ENCODE measurements at places on chromosomes 2 and 18.
A peak's percentile ranks its signal among the peaks of the same experiment; 100 is the strongest.

DNA sequence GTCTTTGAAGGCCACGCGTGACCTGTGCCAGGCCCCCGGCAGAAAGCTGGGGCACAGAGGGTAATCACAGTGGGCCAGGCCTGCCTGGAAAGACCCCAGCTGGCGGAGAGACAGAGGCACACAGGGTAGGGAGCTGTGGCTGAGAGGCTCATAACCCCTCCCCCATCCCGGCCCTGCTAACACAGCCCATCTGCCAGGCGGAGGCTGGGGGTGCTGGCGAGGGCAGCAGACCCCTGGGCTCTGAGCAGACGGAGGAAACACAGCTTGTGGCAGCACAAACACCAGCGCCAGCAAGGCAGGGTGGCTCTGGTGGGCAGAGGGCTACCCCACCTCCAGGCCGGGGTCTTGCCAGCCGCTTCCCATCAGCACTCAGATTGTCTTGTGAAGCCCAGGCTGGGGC lies 19.0 kb downstream of the HS6ST1 start:
- DNase-seq, result no peak

- DNase-seq, result no peak
Observed at GRCh38 chr18:46565256-46565655, 91.8 kb downstream of the LOXHD1 start.

GRCh38 chr2:237888389-237888788 lies 29.0 kb downstream of the RAMP1 start:
- DNase-seq, result no peak

GRCh38 chr2:165420231-165420630 lies 49.3 kb upstream of the CSRNP3 start:
- no peak for DNase-seq

- no peak for DNase-seq
Observed at GRCh38 chr2:238383743-238384380, 42.9 kb upstream of the ASB1 start.

DNA sequence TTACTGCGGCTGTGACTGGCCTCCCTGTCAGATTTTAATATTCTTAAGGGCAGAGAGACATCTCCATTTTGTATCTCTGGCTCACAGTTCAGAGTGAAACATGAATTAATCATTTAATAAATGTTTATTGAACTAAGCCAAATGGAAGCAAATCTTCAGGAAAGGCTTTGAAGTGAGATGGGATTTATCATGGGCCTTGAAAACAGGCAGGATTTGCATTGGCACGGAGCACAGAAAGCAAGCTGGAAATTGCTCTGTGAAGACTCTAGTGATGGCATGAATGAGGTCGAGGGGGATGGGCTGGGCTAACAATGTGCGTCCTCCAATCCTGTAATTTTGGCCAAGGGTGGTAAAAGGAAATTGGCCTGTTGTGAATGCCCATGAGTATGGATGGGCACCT lies 369.8 kb upstream of the SOX11 start:
- no peak for DNase-seq

GRCh38 chr18:46278481-46279465 lies 174.6 kb downstream of the HAUS1 start:
- DNase-seq, result no peak

DNA sequence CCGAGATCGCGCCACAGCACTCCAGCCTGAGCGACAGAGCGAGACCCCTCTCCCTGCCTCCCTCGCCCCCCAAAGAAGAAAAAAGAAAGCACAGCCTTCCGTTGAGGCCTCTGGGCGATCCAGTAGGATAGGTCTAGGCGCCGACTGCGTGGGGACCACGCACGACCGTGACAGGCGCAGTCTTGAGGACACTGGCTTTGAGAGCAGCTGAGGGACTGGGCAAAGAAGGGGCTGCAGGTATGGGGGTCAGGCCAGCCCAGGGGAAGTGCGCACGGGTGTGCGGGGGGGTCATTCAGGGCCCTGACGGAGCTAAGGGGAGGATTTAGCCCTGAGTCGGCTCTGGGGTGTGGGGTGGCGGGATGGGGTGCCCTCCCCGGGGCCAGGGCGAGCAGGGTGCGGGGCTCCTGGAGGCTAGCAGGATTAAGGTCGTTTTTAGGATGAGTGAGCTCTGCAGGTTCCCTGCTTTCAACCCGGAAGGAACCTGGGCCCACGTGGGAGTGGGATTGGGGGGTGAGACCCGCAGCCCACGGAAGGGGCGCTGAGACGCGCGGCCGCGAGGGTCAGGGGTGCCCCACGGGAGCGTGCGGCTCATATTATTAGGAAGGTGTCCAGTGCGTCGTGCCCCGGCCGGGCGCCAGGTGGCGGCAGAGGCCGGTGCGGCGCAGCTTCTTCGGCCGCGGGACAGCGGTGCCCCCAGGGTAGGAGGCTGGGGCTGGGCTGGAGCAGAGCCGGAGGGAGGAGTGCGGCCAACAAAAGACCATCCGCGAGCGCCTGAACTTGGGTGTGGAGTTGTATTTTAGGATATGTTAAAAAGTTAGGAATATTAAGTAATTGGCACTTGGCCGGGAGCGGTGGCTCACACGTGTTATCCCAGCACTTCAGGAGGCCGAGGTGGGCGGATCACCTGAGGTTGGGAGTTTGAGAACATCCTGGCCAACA lies 20.5 kb upstream of the ZNF236 start:
- peak; percentile 67 for DNase-seq

DNA sequence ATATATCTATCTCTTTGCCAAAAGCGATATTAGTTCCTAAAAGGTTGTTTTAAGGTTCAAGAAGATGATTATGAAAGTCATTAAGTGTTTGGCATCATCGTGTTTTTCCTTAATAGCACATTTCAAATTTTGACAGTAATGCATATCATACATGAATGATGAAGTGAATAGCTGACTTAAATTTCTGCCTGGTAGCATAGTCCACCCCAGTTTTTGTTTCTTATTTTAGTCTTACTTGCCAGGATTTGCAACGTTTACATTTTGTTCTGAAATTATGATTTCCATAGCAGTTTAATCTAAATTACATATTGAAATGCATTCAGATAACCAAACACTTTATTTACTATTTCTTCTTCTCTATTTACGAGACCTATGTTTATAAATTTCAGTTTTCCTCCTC lies 201.1 kb downstream of the GULP1 start:
- no peak for DNase-seq

DNA sequence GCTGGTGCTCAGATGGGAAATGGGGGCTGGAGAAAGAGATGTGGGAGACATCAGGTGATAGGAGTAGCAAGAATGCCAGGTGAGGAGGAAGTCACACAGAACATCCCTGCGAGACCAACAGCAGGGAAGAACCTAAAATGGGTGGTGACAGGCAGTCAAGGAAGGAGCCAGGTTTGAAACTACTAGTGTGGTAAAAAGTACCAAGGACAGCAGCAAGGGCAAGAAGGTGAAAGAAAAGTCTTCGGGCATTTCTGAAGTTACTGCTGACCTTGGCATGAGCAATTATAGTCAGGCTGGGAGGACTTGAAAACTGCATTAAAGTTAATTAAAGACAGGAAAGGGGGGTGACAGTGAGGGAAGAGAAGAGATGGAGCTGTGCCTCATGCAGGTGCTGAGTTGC lies 410.4 kb downstream of the RAD51AP2 start:
- DNase-seq, result no peak

DNA sequence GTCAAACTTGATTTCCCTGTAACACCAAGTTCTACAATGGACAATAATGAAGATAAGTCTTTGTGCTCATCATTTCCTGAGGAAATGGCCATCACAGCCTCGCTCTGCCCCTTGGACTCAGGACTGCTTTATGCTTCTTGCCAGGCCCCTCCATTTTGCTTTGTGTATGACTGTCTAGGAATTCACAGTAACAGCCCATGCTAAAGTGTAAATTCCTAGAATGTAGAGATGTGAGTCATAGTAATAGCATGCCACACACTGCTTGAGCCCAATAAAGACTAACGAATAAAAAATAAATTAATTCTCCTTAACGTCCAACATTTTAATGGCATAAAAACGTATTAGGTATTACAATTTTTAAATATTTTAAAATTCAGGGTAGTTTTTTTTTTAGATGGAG lies 226.5 kb downstream of the PID1 start:
- DNase-seq, result no peak

DNA sequence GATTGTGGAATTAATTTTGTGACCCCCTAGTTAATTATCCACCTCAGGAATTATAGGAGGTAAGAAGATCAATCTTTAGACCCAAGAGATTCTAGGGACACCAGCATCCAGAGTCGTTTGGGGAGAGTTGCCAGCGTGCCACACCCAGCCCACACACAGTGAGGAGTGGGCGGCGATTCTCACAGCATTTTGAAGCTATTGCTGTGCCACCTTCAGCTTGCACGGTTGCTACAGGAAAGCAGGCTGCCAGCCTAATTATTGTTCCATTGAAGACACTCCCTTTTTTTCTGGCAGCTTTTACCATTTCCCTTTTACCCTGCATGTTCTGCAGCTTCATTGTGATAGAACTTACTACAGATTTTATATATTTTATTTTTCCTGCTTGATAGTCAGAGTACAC lies 13.1 kb upstream of the MYL12A start:
- no peak for DNase-seq

GRCh38 chr2:132949108-132949507 lies 279.1 kb upstream of the LYPD1 start:
- DNase-seq, result no peak

DNA sequence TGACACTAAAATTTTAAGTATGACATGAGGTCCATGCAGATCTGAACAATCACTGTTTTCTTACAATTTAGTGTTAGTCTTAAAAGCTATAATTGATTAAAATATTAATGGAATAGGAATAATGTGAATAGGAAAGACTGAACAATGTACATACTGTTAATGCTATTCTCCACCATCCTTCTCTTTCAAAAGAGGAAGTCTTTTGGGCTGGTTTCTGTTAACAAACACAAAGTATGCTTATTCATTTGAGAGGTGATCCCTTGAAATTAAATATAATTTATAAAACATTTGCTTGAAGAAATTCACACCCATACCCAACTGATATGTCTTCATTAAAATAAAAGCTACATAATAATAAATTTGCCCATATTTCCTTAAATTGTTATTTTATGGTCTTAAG lies 2.3 kb downstream of the STPG4 start:
- DNase-seq, result no peak

DNA sequence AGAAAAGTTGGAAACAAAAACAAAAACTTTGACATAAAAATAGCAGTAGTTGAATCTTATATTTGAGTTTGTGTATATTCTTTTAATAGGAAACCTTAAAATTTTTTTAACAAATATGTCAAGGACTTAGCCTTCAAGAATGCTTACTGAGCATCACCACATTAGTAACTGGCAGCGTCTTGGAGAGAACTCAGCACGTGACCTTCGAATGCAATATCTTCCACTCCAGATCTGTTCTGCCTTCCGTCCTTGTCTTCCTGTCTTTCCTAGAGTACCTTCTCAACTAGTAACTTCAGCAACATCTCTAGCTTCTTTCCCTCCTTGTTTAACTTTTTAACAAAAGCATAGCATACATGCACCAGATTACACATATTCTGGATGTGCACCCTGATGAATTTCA lies 972 bp downstream of the RSAD2 start:
- no peak for DNase-seq

DNA sequence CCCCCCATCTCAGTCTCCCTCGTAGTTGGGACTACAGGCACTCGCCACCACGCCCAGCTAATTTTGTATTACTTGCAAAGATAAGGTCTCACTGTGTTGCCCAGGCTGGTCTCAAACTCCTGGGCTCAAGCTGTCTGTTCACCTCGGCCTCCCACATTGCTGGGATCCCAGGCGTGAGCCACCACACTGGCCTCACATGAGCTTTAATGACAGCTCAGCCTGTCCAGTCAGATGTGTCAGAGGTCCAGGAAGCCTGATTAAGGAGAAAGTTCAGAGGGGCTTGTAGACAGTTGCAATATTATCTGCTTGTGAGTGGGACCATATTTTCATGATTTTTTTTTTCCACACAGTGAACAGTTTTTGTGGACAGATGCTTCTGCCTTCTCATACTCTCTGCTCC lies 82.0 kb downstream of the LIMS1 start:
- no peak for DNase-seq

GRCh38 chr18:49682173-49682802 lies 120.4 kb downstream of the LIPG start:
- DNase-seq, result no peak

DNA sequence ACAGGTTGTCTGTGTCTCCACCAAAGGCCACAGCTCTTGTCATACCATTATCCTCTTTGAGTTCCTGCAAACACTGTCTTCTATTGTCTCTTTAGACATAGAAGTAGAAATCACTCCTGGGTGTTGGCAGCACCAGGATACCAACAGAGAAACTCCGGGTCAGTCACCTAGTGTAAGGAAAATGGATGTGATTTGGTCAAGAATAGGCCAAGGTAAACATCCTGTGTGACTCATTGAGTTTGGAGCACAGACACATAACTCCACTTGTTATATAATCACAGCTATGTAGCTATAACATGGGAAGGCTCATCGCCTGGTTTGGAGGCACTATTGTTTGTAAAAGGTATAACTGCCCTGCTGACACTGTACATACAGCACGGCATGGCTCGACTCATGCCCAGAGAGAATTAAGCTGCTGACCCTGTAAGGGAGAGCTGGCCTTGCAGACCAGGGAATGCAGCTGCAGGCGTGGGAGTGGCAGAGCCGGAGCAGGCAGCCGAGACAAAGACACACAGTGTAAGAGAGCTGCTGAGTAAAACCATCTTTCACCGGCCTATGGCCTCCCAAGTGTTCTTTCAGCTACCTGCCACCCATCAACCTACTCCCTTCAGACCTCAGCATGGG lies 3.4 kb upstream of the TXNL1 start:
- no peak for DNase-seq

DNA sequence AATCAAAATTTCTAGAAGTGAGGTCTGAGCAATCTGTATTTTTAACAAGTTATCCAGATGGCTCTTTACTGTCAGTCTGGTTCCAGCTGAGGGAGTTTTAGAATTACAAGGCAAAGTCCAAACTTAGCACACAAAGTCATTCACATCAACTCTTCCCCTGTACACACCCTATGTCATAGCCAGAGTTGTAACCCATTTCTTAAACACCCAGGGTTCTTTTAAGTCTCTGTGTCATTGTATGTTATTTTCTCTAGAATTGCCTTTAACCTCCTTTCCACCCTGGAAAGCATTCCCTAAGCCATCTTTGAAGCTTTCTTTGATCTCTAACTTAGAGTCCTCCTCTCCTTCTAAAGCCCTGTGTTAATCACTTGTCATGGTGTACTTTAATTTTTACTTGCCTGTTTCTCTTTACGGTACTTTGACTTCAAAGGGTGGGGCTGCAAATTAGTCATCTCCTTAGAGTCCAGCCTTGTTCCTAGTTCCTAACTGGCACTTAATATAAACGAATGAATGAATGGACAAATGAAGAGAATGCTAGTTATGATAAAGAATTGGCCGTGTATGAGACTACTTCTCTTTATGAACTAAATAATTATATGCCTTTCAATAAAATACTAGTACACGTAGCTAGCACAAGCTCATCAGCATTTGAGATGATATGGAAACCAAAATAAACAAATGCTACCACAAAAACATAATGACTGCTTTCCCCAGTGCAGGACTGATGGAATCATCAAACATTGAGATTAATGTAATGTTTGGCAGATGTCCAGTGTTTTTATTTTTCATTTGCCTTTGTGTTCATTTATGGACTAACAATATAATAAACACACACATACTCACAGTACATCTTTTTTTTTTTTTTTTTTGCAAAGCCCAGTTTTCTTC lies 11.9 kb upstream of the ACTR3 start:
- no peak for DNase-seq

GRCh38 chr2:61710711-61711110 lies 143.1 kb downstream of the FAM161A start:
- no peak for DNase-seq
